ENCODE measurements at places on chromosomes 11 and 22.

DNA sequence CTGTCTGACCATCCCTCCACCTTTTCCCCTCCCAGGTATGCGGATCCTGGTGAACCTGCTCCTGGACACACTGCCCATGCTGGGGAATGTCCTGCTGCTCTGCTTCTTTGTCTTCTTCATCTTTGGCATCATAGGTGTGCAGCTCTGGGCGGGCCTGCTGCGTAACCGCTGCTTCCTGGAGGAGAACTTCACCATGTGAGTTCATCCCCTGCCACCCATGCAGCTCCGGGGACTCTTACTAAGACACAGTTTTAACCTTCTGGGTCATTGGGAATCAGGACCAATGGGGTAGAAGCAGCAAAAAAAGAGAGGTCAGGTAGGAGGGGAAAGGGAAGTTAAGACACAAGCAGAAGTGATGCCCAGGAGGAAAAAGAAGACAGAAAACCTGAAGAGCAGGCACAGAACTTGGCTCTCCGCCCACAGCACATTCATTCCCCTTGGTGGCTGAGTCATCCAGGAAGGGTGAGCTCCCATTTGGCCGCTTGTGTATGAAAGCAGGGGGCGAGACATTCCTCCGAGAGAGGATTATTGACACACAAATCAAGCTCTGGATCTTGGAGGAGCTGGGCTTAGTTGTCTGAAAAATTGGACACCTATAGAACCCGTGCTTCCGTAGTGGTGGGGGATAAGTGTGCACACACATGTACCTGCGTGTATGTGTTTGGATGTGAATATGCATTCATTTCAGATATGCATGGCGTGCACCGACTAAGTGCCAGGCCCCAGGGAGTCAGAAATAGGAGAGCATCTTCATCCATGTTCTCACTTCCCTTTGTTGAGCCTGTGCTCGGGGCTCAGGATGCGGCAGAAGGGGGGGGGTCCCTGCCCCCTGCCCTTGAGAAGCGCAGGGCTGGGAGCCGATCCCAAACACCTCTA is 64.2 kb downstream of the CACNA1I start:
- no peak for DNase-seq

GRCh38 chr11:27914080-27914479 is 193.9 kb downstream of the KIF18A start:
- DNase-seq, result no peak

DNA sequence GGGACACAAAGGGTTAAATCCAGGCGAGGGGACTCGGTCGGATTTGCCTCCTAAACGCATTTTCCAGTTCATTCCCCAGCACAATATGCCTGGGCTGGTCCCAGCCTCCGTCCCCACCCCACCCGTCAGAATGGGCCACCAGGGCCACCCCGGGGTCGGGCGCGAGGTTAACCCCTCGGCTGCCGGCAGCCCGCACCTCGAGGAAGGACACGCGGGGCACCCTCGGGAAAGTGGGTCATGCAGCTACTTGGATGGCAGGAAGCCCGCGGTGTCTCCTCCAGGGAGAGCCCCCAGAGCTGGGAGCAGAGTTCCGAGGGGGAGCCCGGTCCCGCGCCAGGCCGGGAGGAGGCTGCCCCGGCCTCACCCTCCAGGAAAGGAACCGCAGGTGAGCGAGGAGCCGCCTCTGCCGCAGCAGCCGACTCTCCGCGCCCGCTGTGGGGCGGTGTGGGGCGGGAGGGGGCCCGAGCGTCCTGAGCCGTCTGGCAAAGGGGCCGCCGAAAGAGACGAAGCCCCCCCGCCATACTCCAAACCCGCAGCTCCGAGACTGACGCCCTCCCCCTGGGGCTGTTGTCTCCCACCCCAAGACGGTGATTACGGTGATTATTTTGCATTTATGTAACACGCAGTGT is 1.4 kb downstream of the NECTIN1 start:
- DNase-seq, result no peak

DNA sequence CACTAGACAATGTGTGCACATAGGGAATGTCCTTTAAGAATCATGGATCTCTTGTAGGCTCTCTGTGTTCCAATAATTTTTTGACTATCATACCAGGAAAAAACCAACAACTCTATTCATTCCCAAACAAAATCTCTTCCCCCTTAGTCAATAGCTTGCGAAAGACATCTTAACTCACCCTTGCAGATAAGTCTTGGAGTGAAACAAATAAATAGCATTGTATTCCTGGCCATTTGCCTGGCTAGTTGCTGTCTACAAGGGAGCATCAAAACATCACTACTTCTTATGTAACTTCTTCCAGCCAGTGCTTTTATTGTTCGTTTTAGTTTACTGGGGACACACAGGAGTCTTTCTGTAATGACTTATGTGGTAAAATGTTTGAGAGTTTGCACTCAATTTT is 29.4 kb downstream of the SCN3B start:
- DNase-seq, result no peak

GRCh38 chr11:20243974-20244373 is 83.7 kb upstream of the DBX1 start:
- no peak for DNase-seq

- no peak for DNase-seq
These were observed 42.0 kb downstream of the CD82 start for GRCh38 chr11:44607319-44607962.

DNA sequence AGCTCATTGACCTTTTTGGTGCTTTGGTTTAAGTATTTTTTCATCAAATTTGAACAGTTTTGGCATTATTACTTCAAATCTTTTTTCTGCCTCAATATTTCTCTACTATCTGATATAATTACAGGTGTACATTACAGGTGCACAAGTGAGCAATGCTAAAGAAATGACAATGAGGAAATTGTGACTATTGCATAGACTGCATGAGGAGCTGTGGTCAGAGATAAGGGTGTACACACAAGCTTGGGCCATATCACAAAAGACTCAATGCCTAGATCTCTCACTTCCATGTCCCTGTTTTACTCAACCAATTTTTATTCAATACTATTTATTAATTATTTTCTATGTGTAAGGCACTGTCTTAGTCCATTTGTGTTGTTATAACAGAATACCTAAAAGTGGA is 251.0 kb upstream of the UBASH3B start:
- no peak for DNase-seq

DNA sequence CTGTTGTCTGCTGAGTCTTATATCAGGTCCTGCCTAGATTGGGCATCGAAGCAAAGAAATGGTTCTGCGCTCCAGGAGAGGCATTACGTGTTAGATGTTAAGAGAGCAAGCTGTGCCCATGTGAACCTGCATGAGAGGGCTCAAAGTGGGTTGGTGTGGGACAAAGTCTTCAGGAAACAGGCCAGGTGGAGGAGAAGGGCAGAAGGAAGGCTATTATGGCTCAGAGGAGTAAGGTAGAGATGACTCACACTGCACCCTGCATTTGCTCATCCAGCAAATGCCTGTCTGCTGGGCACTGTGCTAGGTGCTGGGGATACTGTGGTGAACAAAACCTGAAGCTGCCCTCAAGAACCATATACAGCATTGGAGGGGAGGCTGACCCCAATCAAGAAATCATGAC is 5.8 kb downstream of the USP35 start:
- no peak for DNase-seq

DNA sequence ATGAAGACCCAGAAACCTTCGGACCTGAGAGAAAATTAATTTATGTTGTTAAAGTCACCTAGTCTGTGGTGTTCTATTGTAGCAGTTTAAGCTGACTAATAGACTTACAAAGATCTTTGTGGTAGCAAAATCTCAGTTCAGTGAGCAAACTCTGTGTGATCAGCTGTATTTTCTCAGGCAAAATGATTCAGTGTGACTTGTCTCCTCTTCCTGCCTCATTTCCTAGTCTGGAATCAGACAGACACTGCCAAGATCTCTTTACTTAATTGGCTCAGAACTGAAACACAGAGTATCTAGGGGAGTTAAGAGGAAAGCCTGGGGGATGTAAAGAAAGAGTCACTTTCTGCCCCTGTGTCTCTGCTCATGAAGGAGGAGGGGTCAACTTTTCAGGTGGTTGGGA is 564.7 kb downstream of the KCNA4 start:
- DNase-seq, result no peak

- DNase-seq, result peak; percentile 34
These were observed at the start of gene NAALAD2 for GRCh38 chr11:90134478-90135003. TSS of gene NAALAD2 (plus strand) at chr11:90134663. CDS start at chr11:90134759, 96 bp downstream.

Data from nucleus accumbens (tissue), 56 donors.